WTC11 (cell line): ENCODE measurements at places on chromosomes 6 and 20.

- DNase-seq, result no peak
These were observed 674.8 kb upstream of the CITED2 start for GRCh38 chr6:140049251-140049650.

DNA sequence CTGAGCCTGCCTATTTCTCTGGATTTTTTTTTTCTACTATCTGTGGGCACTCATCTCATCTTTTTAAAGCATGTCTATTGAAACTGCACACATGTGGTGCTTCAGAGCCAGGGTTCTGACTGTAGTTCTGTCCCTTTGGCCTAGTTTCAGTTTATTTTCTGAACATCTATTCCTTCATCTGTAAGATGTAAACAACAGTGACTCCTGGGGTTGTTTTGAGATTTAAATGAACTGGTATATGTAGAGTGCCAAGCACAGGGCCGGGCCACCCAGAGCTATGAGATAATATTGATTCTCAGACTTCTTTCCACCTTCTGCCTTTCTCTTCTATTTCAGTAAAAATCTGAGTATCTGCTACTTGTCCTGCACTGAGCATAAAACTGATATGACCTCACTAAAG is 185.1 kb downstream of the CARMIL1 start:
- no peak for DNase-seq

- DNase-seq, result no peak
These were observed 38.0 kb upstream of the VGLL2 start for GRCh38 chr6:117227245-117227962.

GRCh38 chr6:12459945-12460661 is 169.9 kb downstream of the EDN1 start:
- DNase-seq, result no peak

DNA sequence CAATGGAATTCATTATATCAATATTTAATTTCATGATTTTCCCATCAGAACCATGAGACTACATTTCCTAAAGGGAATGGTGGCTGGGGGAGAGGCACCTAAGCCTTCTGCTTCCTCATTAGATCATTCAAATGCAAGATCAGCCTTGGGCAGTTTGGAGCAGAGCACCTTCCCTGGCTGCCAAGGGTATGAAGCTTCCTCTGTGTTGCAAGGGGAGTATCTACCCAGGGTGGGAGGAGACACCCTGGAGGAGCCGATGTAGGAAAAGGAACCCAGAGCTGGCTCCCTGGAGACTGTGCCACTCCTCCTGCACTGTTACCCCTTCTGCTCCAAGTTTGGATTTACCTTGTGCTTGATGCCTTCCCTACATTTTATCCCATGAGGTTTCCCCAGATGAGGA is 299.7 kb upstream of the PRDM1 start:
- no peak for DNase-seq

GRCh38 chr6:75223428-75223827 is 17.6 kb upstream of the COL12A1 start:
- DNase-seq, result no peak
